ENCODE measurements at places on chromosomes 12 and 14. TPM values are rescaled to one million over a fixed set of nuclear protein-coding genes. Genes with fewer than 3 reads are reported as not detected.

GRCh38 chr12:47112679-47113078 is 32.9 kb upstream of the AMIGO2 start:
- DNase-seq, result no peak

DNA sequence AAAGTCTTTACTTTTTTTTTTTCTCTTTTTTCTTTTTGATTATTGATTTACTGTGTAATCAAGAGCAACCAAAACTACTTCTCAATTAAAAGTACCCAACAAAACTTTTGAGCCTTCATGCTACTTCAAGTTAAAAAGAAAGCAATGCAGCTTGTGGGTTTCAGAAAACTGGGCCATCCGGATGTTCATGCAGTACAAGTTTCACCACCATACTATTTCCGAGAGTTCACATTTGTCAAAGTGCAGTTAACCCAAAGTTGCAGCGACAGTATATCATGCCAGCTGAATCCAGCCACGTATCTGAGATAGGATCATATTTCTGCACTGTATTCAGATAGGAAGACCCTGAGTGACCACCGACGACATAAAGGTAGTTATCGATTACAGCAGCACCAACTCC is 33.0 kb downstream of the KLHL28 start:
- no peak for DNase-seq

DNA sequence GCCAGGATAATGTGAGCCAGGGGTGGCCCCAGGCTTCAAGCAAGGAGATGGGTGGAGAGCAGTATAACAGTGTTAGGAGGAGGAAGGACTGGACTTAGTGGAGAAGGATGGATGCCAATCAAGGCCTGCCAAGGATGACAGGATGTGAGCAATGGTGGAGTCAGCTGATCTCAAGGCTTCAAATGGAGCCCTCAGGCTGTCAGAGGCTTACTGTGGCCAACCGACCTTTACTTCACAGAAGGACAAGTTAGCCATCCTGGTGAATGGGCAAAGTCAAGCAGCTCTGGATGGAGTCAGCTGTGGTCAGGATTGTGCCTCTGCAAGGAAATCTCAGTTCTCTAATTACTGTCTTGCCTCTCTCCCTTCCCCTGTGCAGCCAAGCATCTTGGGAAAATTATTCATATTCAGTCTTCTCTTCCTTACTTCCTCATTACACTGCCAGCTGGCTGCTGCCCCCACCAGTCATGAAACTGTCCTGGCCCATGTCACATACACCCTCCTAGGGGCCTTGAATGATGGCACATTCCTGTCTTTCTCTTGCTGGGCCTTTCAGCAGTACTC is 7.6 kb upstream of the STAT6 start:
- no peak for DNase-seq

DNA sequence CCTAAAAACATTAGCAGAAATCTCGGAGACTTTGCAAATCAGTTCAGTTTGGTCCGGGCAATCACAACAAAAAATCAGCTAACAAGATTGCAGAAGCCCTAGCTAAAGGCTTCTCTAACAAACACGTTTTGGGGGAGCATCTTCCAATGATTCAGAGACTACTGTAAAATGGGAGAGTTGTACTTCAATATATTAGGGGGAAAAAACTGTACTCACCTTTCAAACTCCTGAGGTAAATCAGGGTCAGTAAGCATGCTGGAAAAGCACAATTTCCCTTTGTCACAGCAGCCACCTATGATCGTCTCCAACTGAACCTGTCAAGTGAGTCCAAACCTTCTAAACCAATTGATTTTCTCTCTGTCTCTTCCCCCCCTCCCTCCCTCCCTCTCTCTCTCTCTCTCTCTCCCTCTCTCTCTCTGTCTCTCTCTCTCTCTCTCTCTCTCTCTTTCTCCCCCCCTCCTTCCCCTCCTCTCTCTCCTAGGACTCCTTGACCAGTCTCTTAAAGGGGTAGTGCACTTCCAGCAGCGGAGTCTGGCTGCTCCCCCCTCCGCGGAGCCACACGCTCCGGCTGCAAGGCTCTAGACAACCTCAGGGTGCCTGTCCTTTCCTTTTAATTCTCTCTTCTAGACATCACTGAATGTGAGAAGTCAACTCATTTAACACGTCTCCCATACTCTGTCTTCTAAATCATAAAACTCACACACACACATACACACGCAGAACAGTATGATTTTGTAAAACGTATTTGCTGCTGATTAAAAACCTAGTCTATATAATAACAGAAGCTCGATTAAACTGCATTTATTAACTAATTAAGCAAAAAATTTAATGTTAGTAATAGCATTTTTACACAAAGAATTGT is at the start of gene SOX5:
SOX5 (minus strand) TSS at position 323 of the 862 bp plus-strand sequence; CDS start at position 254, 69 bp downstream.
- no peak for DNase-seq

GRCh38 chr12:91608542-91608941 is 425.9 kb upstream of the DCN start:
- DNase-seq, result no peak

DNA sequence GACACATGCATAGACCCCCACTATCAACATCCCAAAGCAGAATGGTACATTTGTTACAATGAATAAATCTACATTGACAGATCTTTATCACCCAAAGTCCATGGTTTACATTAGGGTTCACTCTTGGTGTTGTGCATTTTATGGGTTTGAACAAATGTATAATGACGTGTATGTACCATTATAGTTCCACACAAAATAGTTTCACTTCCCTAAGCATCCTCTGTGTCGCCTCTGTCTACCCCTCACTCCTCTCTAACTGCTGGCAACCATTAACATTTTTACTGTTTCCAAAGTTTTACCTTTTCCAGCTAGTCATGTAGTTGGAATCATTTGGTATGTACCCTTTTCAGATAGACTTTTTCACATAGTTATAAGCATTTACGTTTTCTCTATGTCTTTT is 69.5 kb upstream of the LMO3 start:
- no peak for DNase-seq

Gene HOXC9
- not detected for total RNA-seq

Gene PTPRO
- total RNA-seq, result 3.7 TPM

Gene OTX2
- total RNA-seq, result not detected
